ENCODE measurements at places on chromosomes 2 and 18.

- no peak for DNase-seq
Measured at GRCh38 chr2:190827720-190828119, 52.9 kb upstream of the GLS start.

GRCh38 chr2:238505119-238505891, 78.6 kb downstream of the ASB1 start:
- no peak for DNase-seq

- DNase-seq: no peak
Measured at GRCh38 chr2:239854596-239854995, 170.5 kb downstream of the NDUFA10 start.

DNA sequence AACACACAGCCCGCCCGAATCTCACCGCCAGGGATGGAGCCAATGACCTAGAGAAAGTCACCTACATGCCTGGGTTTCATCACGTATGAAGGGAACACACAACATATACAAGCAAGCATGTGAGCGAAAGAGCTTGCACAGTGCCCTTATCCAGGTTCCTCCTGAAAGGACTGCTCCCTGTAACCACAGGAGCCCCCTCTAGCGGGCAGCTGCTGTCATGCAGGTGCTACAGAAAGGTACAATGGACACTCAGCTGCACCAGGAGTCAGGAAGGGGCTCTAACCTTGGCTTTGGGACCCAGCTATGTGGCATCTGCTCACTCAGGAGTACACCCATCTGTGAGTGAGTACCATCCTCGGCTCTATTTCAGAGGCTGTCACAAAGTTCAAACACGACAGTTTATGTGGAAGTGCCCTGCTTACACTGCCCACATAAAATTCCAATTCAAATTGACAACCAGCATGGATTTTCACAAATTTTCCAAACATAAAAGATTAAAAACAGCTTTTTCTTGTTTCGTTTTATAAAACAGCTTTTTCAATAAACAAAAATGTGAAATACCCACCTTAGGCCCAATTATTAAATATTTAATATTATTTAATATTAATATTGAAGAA, 3.5 kb downstream of the NDUFA10 start:
- DNase-seq: peak; percentile 47

GRCh38 chr2:63023444-63023843, 27.2 kb upstream of the OTX1 start:
- no peak for DNase-seq

- DNase-seq: no peak
Measured at GRCh38 chr2:147560810-147561535, 283.9 kb upstream of the ACVR2A start.
